Stimulated activated CD4-positive, alpha-beta T cell treated with anti-CD3 and anti-CD28 coated beads, TNF-alpha, amount 100 ng/mL, for 24 hours (primary cell): ENCODE measurements at places on chromosomes 6 and 20.

- no peak for DNase-seq
Measured at GRCh38 chr20:54268941-54269340, 61.1 kb downstream of the PFDN4 start.

DNA sequence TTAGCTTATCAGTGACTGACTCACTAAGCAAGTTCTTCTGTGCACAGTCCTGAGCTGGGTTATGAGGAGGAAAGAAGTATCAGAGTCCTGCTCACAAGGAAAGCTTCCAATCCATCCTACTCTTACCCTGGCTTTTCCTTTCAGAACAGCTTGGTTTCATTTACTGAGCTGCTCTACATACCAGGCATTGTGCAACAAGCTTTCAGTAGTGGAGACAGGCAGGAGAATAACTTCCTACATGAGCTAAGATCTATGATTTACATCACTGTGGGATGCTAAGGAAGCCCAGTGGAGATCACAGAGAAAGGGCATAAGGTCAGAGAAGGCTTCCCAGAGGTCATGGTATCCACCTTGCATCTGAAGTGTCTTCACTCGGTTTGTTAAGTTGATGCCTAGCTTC, 144.5 kb downstream of the MAP3K7 start:
- no peak for DNase-seq

DNA sequence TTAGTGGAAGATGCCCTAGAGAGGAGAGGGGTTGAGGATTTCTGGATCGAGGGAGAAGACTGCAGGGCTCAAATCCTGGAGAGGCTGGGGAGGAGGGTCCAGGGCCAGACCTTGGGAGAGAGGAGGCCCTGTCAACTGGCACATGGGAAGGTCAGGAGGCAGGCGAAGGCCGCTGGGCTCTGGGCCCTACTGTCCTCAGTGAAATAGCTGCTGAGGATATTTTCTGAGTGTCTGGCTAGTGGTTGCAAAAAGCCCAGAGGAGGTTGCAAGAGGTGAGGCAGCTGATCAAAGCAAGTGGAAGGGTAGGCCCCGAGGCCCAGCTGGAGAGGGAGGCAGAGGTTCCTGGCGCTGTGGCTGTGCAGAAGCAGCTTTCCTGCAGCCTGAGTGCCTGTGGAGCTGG, 103.4 kb upstream of the MLN start:
- DNase-seq, result no peak

DNA sequence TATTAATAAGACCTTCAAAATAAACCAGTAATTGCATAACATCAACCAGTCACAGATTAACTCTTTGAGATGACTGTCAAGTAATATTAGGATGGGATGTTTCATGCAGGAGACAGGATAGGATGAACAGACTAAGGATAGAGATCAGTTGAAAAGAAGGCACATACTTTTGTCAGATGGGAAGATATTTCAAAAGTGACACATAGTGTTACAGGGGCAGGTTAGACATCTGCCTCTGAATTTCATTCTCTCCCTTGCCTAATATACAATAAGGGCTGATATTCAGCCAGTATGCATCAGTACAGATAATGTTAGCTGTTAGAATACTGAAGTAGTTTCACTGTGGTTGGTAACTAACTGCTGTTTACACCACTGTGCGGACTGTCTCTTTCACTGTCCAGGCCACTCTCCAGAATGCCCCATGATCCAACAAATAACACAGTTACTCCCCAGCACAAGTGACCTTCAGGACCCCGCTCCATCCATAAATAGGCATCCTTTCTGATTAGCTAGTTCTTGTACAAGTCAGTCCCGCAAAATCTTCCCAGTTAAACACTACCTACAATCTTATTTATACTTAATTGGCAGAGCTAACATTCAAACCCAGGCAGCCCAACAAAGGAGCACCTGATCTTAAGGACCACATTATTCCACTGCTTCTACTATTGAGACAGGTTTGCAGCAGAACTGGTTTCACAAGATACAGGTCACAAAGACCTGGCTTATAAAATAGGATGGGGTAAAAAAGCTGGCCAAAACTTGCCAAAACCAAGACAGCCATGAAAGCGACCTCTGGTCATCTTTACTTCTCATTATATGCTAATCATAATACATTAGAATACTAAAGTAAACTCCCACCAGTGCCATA, 21.9 kb upstream of the PLN start:
- no peak for DNase-seq

DNA sequence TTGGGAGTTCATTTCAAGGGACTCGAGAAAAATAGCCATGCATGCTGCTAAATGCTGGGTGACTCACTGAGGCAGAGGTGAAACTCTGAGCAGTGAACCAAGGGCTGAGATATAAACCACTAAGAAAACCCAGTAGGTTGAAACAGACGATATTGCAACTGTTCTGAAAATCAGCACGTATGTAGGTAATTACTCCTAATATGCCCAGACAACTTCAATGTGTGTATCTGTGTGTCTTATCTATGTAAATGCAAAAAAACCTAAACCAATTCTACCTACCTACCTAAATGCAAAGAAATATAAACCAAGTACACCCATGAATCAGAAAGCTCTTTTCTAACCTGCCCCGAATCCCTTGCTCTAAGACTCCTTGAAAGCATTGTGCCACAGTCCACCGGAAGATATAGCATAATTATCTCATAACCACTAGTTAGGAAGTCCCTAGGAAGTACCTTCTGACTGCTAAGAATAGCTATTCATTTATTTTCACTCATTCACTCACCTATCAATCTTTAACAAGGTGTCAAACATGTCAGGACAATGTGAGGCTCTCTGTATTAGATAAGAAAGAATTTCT, 458.7 kb upstream of the RUNX2 start:
- no peak for DNase-seq

DNA sequence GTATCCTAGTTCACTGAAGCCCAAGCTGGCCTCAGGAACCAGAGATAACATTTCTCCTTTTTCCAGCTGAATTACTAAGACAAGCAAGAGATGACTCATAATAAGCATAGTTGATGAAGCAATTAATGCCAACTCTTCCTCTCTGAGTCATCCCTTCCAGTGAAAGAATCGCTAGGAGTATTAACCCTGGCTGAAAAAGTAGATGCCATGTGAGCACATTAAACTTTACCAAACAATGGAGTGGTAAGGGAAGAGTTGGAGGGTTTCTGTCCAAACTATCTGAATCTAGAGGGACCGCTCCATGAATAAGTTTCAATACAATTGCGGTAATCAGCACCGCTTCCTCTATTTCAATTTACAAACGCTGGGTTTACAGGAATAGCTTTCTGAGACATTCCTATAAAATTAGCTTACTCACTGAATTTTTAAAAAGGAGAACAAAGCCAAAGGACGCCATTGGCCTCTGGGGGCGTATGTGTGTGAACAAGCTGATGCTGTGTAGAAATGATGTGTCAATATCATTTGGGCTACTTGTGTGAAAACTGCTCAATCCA, 48.3 kb downstream of the ATXN1 start:
- no peak for DNase-seq
